Type B pancreatic cell (in vitro differentiated cells): ENCODE measurements at places on chromosomes 6 and 20.
A peak's percentile ranks its signal among the peaks of the same experiment; 100 is the strongest.

DNA sequence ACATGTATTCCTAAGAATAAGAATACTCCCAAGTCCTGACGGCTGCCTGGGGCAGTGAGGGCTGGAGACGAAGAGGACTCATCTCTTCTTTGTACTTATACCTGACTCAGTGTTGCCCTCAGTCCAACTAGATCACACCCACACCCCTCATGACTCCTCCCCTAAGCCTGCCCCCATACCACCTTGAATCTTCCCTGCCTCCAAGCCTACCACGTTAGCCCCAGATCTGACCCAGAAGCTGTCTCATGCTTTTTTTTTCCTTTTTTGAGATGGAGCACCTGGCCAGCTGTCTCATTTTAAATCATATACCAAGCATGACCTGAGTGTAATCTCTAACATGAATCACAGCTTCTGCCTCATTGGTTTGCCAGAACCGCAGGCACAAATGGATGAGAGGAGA lies 45.2 kb downstream of the MUC22 start:
- H3K4me1 ChIP-seq, result peaks cover 28% of the 10 kb centered on the region
- H3K27me3 ChIP-seq, result no peaks in the 10 kb centered on the region
- peaks cover 6% of the 10 kb centered on the region for H3K36me3 ChIP-seq
- H3K4me3 ChIP-seq, result peak overlapping the region; percentile 4
- H3K27ac ChIP-seq, result peak overlapping the region; percentile 34

- no peak overlapping the region for H3K4me3 ChIP-seq
- no peaks in the 10 kb centered on the region for H3K27me3 ChIP-seq
- no peaks in the 10 kb centered on the region for H3K4me1 ChIP-seq
- H3K36me3 ChIP-seq, result no peaks in the 10 kb centered on the region
- H3K27ac ChIP-seq, result no peak overlapping the region
Measured at GRCh38 chr6:118444796-118445195, 103.3 kb upstream of the PLN start.

- no peak overlapping the region for H3K4me3 ChIP-seq
- peak overlapping the region; percentile 50 for H3K27ac ChIP-seq
- H3K36me3 ChIP-seq, result peaks cover 4% of the 10 kb centered on the region
- H3K4me1 ChIP-seq, result peaks cover 42% of the 10 kb centered on the region
Measured at GRCh38 chr6:155077331-155077730, 82.2 kb downstream of the TIAM2 start.

GRCh38 chr6:83536647-83537589 lies 24.6 kb downstream of the PRSS35 start:
- no peak for DNase-seq
- H3K27ac ChIP-seq, result no peak overlapping the region
- peaks cover 18% of the 10 kb centered on the region for H3K27me3 ChIP-seq
- H3K4me3 ChIP-seq, result no peak overlapping the region

DNA sequence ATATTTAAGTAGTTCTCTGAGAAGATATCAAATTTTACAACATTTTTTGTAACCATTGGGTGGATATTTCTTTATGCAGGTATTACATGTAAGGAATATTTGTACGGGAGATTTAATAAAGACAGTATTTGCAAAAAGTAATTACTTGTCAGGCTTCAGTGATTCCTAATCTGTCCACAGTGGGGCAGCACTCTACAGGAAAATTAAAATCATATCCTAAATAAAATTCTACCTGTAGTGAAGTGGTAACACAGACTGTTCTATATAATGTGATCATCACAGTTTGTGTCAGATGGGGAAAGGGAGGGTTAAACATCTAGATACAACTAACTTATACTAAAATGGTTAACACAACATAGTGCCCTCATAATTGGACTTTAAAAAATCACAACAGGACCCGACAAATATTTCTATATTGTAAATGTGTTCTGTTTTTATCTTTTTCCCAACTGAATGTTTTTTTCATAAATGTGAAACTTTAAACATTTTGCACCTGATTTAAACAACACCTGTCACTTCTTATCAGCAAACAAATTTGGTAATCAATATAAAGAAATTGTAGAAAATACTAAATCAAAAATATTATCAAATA lies 145.6 kb upstream of the MANEA start:
- H3K27me3 ChIP-seq, result no peaks in the 10 kb centered on the region
- no peak overlapping the region for H3K4me3 ChIP-seq
- no peak overlapping the region for H3K27ac ChIP-seq

- H3K36me3 ChIP-seq, result no peaks in the 10 kb centered on the region
- no peak for DNase-seq
- no peak overlapping the region for H3K27ac ChIP-seq
- H3K4me1 ChIP-seq, result peaks cover 8% of the 10 kb centered on the region
Measured at GRCh38 chr6:23415819-23416427, 710.1 kb upstream of the NRSN1 start.

GRCh38 chr6:46645265-46645664 lies 7.4 kb downstream of the CYP39A1 start:
- H3K27me3 ChIP-seq, result no peaks in the 10 kb centered on the region
- no peak for DNase-seq
- no peak overlapping the region for H3K27ac ChIP-seq
- no peak overlapping the region for H3K4me3 ChIP-seq
- peaks cover 13% of the 10 kb centered on the region for H3K4me1 ChIP-seq

- no peak for DNase-seq
- no peak overlapping the region for H3K27ac ChIP-seq
- H3K4me3 ChIP-seq, result no peak overlapping the region
- no peaks in the 10 kb centered on the region for H3K36me3 ChIP-seq
- H3K4me1 ChIP-seq, result peaks cover 4% of the 10 kb centered on the region
Measured at GRCh38 chr6:136599329-136600011, 49.2 kb upstream of the MAP7 start.

DNA sequence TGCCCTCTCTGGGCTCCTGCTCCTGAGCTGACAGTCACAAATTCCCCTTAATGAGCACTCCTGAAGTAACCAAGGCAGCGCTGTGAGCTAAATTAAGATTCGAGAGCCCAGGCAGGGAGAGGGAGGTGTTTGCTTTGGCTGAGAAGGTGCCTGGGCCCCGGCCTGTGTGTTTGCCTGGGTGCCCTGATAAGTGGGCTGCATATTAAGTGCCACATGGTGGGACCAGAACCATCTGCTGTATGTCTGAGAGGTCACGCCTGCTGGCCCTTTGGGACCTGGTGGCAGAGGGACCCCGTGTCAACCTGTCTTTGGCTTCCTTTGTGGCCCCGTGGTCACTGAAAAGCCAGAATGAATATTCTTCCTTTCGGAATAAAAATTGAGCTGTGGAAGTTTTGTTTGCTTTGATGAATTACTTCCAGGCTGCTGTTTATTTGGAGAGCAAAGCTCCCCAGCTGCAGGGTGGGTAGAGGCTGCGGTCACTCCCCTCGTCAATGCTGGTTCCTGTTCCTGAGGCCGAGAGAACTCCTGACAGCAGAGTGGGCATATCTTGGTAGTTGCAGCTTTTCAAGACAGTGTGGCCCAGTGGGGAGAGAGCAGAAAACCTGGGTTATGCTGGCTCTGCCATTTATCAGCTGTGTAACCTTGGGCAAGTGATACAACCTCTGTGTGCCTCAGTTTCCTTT lies 17.5 kb upstream of the KCNK16 start:
- H3K27me3 ChIP-seq, result peaks cover 13% of the 10 kb centered on the region
- H3K4me1 ChIP-seq, result peaks cover 27% of the 10 kb centered on the region
- H3K27ac ChIP-seq, result no peak overlapping the region
- H3K36me3 ChIP-seq, result no peaks in the 10 kb centered on the region
- no peak for DNase-seq

DNA sequence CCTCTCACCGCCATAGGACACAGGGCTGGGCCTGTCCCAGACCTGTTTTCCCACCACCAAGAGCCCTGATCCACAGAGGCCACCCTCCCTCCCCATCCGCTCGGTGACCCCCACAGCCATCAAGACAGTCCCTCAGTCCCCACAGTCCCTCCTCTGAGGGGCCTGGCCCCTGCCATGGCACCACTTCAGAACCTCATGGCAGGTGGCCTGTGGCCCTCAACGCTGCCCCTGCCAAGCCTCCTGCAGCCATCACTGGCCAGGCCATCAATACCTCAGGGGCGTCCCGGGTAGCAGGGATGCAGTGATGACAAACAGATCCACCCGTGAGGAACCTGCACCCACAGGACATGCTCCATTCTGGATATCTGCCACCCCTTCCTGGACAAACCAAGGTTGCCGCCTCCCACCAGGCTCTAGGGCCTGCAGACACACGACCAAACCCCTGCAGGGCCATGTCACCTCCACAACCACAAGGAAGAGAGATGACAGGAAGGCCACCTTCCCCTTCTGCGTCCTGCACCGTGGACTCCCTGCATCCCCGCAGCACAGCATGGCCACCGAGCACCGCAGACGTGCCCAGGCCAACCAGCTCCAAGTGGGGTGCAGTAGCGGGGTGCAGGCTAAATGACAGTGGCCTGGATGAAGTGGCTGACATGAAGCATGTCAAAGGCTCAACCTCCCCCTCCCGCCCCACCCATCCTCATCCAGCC lies 14.0 kb downstream of the TAF4 start:
- H3K27ac ChIP-seq, result no peak overlapping the region
- H3K27me3 ChIP-seq, result no peaks in the 10 kb centered on the region
- peaks cover 20% of the 10 kb centered on the region for H3K4me1 ChIP-seq
- H3K36me3 ChIP-seq, result peaks cover 4% of the 10 kb centered on the region
- no peak overlapping the region for H3K4me3 ChIP-seq

- no peaks in the 10 kb centered on the region for H3K4me1 ChIP-seq
- H3K36me3 ChIP-seq, result no peaks in the 10 kb centered on the region
Measured at GRCh38 chr6:78538002-78538401, 329.3 kb upstream of the IRAK1BP1 start.

GRCh38 chr20:13736436-13737191 lies 48.1 kb downstream of the ESF1 start:
- H3K36me3 ChIP-seq, result peaks cover 37% of the 10 kb centered on the region
- H3K4me3 ChIP-seq, result no peak overlapping the region
- no peak overlapping the region for H3K27ac ChIP-seq
- no peak for DNase-seq
- H3K4me1 ChIP-seq, result no peaks in the 10 kb centered on the region

- no peak overlapping the region for H3K27ac ChIP-seq
- peaks cover 4% of the 10 kb centered on the region for H3K27me3 ChIP-seq
- H3K4me3 ChIP-seq, result no peak overlapping the region
- H3K36me3 ChIP-seq, result no peaks in the 10 kb centered on the region
- DNase-seq, result no peak
Measured at GRCh38 chr6:130696806-130697205, 130.4 kb upstream of the SMLR1 start.

- no peak for DNase-seq
- H3K4me1 ChIP-seq, result no peaks in the 10 kb centered on the region
- no peaks in the 10 kb centered on the region for H3K27me3 ChIP-seq
- peaks cover 7% of the 10 kb centered on the region for H3K36me3 ChIP-seq
- H3K27ac ChIP-seq, result no peak overlapping the region
Measured at GRCh38 chr6:118876198-118876597, 17.8 kb upstream of the ASF1A start.

DNA sequence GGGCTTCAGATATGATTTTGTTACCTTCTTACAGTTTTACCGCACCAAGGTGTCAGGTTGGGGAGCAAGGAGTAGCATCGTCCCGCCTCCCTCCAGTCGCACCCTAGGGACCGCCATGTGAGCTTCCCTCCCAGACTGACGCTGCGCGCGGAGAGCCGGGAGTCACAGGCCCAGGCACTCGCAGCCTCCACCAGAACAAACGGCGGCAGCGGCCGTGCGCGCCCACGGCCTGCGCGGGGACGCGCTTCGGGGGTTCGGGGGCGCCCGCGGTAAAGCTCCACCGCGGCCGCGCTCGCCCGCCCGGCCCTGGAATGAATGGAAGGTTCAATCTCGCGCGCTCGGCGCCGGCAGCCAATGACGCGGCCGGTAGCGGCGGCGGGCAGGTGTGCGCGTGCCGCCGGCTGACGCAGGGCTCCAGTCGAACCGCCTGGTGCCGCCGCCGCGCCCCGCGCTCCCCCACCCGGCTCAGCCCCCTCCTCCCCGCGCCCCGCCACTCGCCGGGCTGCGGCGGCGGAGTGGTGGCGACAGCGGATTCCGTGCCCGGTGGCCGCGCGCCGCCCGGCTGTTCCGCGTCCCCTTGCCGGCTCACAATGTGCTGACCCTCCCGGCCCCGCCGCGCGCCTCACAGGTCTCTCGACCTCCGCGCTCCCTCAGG lies 16.5 kb upstream of the LIN28B start:
- H3K4me3 ChIP-seq, result peak overlapping the region; percentile 89
- H3K27me3 ChIP-seq, result peaks cover 6% of the 10 kb centered on the region
- H3K27ac ChIP-seq, result peak overlapping the region; percentile 70

DNA sequence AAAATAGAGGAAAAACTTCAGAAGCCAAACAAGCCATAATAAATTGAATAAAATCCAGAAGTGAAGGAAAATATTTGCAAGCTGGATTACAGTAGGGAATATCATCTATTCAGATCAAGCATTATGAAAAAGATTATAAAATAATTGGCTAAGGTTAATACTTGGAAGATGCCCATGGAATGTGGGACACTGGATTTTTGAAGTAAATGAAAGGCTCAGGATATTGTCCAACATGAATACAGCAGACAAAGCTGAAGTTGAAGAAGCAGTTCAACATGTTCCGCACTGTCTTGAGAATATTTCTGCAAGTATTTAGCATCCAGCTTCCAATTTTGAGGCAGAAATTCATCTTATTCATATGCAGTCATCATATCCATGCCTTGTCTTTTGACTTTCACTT lies 1278.4 kb upstream of the GJE1 start:
- H3K27me3 ChIP-seq, result no peaks in the 10 kb centered on the region
- DNase-seq, result no peak
- peaks cover 12% of the 10 kb centered on the region for H3K4me1 ChIP-seq
- H3K4me3 ChIP-seq, result no peak overlapping the region
- no peaks in the 10 kb centered on the region for H3K36me3 ChIP-seq
- no peak overlapping the region for H3K27ac ChIP-seq

DNA sequence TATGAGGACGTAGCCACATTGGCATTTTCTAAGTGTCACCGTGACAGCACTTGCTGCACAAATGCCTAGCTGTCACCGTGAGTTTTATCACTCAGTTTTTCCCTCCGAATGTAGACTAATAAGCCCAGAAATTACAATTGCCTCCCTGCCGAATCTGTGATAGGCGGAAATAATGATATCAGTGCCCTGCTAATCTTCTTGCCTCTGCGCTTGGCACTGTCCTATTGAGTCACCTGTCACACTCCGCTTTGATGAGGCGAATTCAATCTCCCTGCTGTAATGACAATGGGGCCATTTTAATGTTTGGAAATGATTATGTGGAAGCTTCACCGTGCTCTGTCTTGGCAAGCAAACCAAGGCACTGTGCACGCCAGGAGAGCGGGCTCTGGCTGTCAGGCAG lies 112.8 kb downstream of the LINC00237 start:
- no peaks in the 10 kb centered on the region for H3K36me3 ChIP-seq
- no peaks in the 10 kb centered on the region for H3K4me1 ChIP-seq

DNA sequence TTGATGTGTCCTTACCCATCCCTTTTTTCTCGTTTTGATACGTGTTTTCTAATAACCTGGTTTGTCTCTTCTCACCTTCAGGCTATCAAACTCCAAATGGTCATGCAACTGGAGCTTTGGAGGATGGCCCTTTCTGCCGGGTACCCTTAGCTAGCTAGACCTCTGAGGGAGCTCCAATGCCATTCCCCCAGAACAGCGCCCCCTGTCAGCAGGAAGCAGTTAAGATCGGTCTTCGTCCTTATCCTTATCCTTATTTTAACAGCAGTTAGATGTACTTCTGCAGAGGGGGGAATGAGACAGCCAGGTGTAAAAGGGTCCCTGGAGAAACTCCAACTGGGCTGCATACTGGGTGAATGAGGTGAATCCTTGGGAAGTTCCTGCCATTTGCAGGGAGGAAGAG lies 37.2 kb downstream of the SEL1L2 start:
- no peaks in the 10 kb centered on the region for H3K36me3 ChIP-seq
- no peak overlapping the region for H3K27ac ChIP-seq
- no peaks in the 10 kb centered on the region for H3K27me3 ChIP-seq
- H3K4me3 ChIP-seq, result no peak overlapping the region
